ENCODE measurements at places on chromosomes 11 and 22. TPM values are rescaled to one million over a fixed set of nuclear protein-coding genes. Genes with fewer than 3 reads are reported as not detected.

DNA sequence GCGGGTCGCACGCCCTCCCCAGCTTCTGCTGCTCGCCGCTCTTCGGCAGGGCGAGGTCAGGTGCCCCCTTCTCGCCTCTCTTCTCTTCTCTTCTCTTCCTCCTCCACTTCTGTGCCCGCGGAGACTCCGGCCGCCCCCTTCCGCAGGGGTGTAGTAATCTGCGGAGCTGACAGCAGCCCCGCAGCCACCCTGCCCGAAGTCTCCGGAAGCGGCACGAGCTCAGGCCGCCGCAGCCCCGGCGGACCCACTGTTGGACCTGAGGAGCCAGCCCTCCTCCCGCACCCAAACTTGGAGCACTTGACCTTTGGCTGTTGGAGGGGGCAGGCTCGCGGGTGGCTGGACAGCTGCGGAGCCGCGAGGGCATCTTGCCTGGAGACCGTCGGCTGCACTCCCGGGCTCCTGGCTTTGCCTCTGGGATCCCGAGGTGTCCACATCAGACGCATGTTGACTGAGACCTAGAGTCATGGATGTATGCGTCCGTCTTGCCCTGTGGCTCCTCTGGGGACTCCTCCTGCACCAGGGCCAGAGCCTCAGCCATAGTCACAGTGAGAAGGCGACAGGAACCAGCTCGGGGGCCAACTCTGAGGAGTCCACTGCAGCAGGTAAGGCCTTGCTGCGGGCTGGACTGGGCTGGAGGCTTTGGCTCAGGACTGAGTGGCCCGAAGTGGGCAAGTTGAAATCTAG is 486 bp downstream of the STIM1 start:
- peak overlapping the region; percentile 82 for H3K4me3 ChIP-seq
- peaks cover 6% of the 10 kb centered on the region for H3K36me3 ChIP-seq
- H3K27ac ChIP-seq, result peak overlapping the region; percentile 85
- peaks cover 54% of the 10 kb centered on the region for H3K4me1 ChIP-seq

GRCh38 chr11:30165652-30166051 is 65.2 kb upstream of the FSHB start:
- no peak for DNase-seq
- no peaks in the 10 kb centered on the region for H3K27me3 ChIP-seq
- no peak overlapping the region for H3K27ac ChIP-seq
- H3K4me1 ChIP-seq, result no peaks in the 10 kb centered on the region
- H3K4me3 ChIP-seq, result no peak overlapping the region
- H3K36me3 ChIP-seq, result no peaks in the 10 kb centered on the region

Gene TESMIN
- 6.7 TPM for total RNA-seq

DNA sequence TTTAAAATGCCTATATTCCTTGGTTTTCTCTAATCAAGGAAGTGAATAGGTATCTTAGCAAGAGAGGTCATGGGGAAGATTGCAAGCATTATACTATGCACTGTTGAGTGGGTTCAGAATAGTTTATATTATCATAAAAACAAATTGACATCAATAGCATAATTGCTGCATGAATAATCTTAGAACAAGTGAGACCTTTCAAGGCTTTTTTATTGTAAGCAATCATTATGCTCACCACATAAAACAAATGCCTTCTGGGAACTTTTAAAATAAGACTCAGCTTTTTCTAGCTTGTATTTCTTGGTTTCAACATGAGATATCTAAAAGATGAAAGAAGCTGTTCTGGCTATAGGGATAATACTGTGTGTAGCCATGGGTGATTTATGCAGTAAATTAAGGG is 135.6 kb upstream of the ZC3H12C start:
- H3K36me3 ChIP-seq, result no peaks in the 10 kb centered on the region
- H3K4me3 ChIP-seq, result no peak overlapping the region
- H3K27me3 ChIP-seq, result no peaks in the 10 kb centered on the region
- DNase-seq, result no peak

GRCh38 chr22:46815896-46816731 is 53.7 kb downstream of the TBC1D22A start:
- H3K27ac ChIP-seq, result peak overlapping the region; percentile 42
- H3K27me3 ChIP-seq, result no peaks in the 10 kb centered on the region
- DNase-seq, result peak; percentile 68
- H3K4me1 ChIP-seq, result peaks cover 24% of the 10 kb centered on the region
- no peaks in the 10 kb centered on the region for H3K36me3 ChIP-seq

Gene TYR
- not detected for total RNA-seq

Gene TENM4
- total RNA-seq, result not detected

DNA sequence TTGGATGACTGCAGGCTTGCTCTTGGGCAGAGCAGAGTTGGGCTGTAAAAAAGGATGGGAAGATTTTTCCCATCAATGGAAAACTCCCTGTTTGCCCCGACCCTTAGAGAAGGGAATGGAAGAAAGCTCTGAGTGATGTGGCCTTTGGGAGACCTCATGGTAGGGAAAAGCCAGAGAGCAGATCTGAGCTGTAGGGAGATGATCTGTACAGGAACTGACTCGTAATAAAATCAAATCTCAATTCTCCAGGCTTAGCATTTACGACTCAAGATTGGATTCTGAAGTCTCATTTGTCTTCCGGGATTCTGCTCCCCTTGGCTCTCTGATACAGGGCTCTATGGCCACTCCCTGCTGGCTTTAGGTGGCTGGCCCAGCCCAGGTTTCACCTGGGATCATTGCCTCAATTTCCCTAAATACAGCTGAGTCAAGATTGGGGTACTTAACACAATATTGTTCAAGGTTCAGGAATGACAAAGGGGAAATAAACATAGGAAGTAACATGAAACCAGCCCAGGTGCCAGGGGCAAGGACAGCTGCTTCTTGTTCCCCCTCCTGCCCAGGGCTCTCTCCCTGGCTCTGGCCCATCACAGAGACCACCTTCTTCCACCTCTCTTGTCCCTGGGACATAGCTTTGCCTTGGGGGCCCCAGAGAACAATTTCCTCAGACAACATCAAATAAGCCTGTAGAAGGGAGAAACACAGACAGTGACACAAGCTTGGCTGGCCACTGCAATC is 38.4 kb upstream of the THY1 start:
- no peak overlapping the region for H3K4me3 ChIP-seq
- peaks cover 28% of the 10 kb centered on the region for H3K4me1 ChIP-seq
- DNase-seq, result no peak
- peak overlapping the region; percentile 50 for H3K27ac ChIP-seq
- H3K36me3 ChIP-seq, result no peaks in the 10 kb centered on the region

- H3K27ac ChIP-seq, result no peak overlapping the region
- no peaks in the 10 kb centered on the region for H3K27me3 ChIP-seq
- H3K36me3 ChIP-seq, result no peaks in the 10 kb centered on the region
- H3K4me3 ChIP-seq, result no peak overlapping the region
- H3K4me1 ChIP-seq, result no peaks in the 10 kb centered on the region
Measured at GRCh38 chr11:103067118-103067517, 24.8 kb downstream of the DCUN1D5 start.

DNA sequence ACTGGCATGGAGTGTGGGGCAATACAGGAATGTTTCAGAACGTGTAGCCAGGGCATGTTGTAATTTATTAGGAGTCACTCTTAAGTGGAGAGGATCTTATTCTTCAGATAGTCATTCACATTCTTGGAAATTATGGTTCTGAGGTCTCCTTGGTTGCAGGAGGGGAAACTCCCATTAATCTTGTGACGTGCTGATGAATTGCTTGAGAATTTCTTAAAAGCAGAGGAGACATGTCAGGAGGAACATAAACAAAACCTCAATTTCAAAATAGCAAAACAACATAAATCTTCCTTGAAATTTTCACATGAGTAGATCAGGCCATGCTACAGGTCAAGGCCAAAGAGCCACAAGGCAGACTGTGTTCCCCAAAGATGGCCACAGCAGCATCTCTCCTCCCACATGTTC is 50.4 kb downstream of the ADM start:
- H3K27ac ChIP-seq, result no peak overlapping the region
- no peak overlapping the region for H3K4me3 ChIP-seq
- no peaks in the 10 kb centered on the region for H3K36me3 ChIP-seq
- peaks cover 22% of the 10 kb centered on the region for H3K4me1 ChIP-seq

Gene PATE2
- 0.50 TPM for total RNA-seq

DNA sequence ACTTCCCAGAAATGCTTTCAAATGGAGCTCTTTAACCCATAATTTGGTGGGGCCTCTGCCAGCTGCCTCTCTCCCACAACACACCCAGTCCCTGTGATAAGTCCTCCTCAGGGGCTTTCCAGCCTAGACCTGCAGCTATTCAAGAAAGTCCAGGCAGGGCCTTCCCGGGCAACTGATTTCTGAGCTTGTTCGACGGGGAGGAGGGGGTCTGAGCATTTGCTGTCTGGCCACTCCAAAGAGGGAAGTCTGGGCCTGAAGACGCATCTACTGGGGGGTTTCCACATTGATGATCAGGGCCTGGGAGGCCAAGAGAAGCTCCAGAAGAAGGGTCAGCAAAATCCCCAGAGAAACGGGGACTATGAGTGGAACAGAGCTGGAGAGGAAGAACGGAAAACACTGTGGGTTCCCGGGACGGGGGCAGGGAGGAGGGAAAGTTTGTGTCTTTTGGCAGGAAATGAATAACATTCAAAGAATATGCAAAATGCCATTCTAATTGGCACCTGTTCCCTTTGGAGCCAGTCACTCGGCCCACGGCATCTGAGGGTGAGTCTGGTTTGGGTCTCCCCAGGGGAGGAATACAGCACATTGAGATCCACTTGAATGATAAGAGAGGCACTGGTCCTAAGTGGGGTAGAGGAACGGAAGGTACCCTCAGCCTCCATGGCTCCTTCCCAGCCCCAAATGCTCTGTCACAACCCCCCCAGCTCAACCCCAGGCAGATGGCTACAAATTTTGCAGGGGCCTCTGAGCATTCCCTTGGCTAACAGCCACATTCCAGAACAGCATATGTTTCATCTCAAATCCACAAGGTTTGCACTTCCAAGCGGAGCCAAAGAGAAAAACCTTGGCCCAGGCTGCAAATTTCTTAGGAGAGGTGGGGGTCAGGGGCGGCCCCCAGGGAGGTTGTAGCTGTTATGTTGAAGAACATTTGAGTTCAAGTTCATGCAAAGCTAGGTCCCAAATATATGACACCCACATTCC is 72.0 kb downstream of the RPUSD4 start:
- no peak overlapping the region for H3K4me3 ChIP-seq
- no peak for DNase-seq
- no peaks in the 10 kb centered on the region for H3K36me3 ChIP-seq
- 0 out of 2 replicates have a peak, but pooled peaks cover 2% of the 10 kb centered on the region for H3K27me3 ChIP-seq
- H3K4me1 ChIP-seq, result no peaks in the 10 kb centered on the region

- no peak overlapping the region for H3K27ac ChIP-seq
- no peak overlapping the region for H3K4me3 ChIP-seq
- no peaks in the 10 kb centered on the region for H3K27me3 ChIP-seq
- no peaks in the 10 kb centered on the region for H3K36me3 ChIP-seq
- no peaks in the 10 kb centered on the region for H3K4me1 ChIP-seq
Measured at GRCh38 chr11:19194620-19195308, 7.0 kb downstream of the CSRP3 start.

Gene LPXN
- 4.9 TPM for total RNA-seq

Gene PAX6
- total RNA-seq, result 2.9 TPM

Gene UPK3A
- total RNA-seq, result not detected

DNA sequence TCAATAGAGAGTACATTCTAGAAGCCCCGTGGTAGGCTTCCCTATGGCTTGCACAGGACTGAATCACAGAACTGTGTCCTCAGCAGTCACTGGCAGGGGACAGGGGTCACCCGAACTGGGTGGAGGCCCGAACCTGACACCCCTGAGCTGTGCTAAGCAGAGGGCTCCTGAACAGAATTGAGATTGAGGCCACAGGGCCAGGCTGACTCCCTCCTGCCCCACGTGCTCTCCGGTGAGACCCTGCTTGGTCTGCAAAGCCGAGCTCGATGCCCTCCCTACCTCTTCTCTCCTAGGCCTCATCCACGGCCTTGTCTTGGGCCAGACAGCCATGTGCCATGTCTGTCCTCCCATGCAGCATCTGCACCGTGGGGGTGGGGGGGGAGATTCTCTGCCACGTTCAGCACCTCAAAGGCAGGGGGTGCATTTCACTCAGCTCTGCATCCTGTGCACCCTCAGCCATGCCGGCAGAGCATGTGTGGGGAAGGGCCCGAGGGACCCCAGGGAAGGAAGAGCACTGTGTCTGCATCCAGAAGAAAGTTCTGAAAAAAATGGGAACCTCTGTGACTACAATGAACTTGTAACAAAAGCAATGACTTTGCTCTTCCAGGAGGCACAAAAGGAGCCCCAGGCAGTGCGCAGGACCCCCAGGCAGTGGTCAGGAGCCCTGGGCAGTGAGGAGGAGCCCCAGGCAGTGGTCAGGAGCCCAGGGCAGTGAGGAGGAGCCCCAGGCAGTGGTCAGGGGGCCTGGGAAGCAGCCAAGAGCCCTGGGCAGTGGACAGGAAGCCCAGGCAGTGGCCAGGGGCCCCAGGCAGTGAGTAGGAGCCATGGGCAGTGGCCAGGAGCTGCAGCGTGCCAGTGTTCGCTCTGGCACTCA is 76.7 kb upstream of the SEPTIN5 start:
- no peaks in the 10 kb centered on the region for H3K27me3 ChIP-seq
- no peak for DNase-seq
- H3K4me1 ChIP-seq, result no peaks in the 10 kb centered on the region
- no peak overlapping the region for H3K4me3 ChIP-seq
- H3K36me3 ChIP-seq, result no peaks in the 10 kb centered on the region
- no peak overlapping the region for H3K27ac ChIP-seq

GRCh38 chr11:87137711-87138110 is 100.0 kb downstream of the TMEM135 start:
- H3K4me1 ChIP-seq, result no peaks in the 10 kb centered on the region
- no peak for DNase-seq
- H3K4me3 ChIP-seq, result no peak overlapping the region
- no peaks in the 10 kb centered on the region for H3K36me3 ChIP-seq
- H3K27ac ChIP-seq, result no peak overlapping the region

DNA sequence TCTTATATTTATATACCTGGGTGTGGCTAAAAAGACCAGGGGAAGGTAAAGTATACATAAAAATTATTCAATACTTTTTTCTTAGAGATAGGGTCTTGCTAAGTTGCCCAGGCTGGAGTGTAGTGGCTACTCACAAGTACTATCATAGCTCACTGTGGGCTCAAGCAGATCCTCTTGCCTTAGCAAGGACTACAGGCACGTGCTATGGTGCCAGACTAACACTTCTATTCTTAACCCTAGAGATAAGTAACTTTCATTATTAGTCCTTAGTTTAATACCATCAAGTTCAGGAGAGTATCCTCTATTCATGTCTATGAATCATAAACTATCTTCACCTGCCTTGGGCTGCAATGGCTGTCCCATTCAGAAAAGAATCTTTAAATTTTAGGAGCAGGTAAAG is 11.9 kb downstream of the FCHSD2 start:
- no peak for DNase-seq
- H3K4me3 ChIP-seq, result no peak overlapping the region
- no peaks in the 10 kb centered on the region for H3K27me3 ChIP-seq
- H3K27ac ChIP-seq, result no peak overlapping the region
- H3K4me1 ChIP-seq, result no peaks in the 10 kb centered on the region

Gene CD44
- 121 TPM for total RNA-seq

GRCh38 chr11:126914941-126915340 is 85.6 kb downstream of the KIRREL3 start:
- H3K4me3 ChIP-seq, result no peak overlapping the region
- no peak overlapping the region for H3K27ac ChIP-seq
- H3K36me3 ChIP-seq, result no peaks in the 10 kb centered on the region
- peaks cover 15% of the 10 kb centered on the region for H3K4me1 ChIP-seq
- H3K27me3 ChIP-seq, result no peaks in the 10 kb centered on the region

GRCh38 chr11:1401656-1402221 is 12.0 kb downstream of the BRSK2 start:
- H3K4me3 ChIP-seq, result no peak overlapping the region
- no peak overlapping the region for H3K27ac ChIP-seq
- no peaks in the 10 kb centered on the region for H3K4me1 ChIP-seq
- no peaks in the 10 kb centered on the region for H3K36me3 ChIP-seq

Gene TXN2
- 18.8 TPM for total RNA-seq

Gene PACSIN3
- 18.8 TPM for total RNA-seq

Measured in SJSA1 (cell line).